Glutamatergic neuron (in vitro differentiated cells): ENCODE measurements at places on chromosomes 11 and 22. TPM values are rescaled to one million over a fixed set of nuclear protein-coding genes. Genes with fewer than 3 reads are reported as not detected.
A peak's percentile ranks its signal among the peaks of the same experiment; 100 is the strongest.

Gene ZNF202
- total RNA-seq: 18.2 TPM

Gene TMEM45B
- total RNA-seq: 0.37 TPM

Gene FAM227A
- 6.3 TPM for total RNA-seq

Gene PPARA
- total RNA-seq: 1.8 TPM

Gene A4GALT
- total RNA-seq: 61.4 TPM

Gene GGTLC3
- not detected for total RNA-seq

Gene ESRRA
- 69.9 TPM for total RNA-seq

Gene KREMEN1
- total RNA-seq: 20.5 TPM

Gene NDUFV1
- 216 TPM for total RNA-seq

Gene RBMXL2
- total RNA-seq: not detected

Gene TSPAN32
- total RNA-seq: not detected

Gene GPR152
- total RNA-seq: not detected

Gene SLC25A45
- 0.25 TPM for total RNA-seq

Gene NPTXR
- total RNA-seq: 9.2 TPM

Gene ARHGEF17
- 43.3 TPM for total RNA-seq

DNA sequence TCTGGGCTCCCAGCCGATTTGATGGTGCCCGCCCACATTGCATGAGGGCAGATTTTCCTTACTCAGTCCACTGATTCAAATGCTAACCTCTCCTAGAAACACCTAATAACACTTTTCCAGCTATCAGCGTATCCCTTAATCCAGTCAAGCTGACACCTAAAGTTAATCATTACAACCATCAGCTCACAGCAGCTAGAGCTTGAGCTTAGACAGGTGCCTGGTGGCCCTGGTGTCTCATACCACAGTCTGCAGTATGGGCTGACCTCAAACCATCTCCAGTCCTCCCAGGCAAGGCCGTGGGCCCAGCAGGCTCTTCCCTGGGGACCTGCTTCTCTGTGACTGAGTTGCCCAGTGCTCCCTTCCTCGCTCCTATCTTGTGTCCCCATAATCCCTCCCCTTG lies 174.4 kb upstream of the NECTIN1 start:
- peaks cover 30% of the 10 kb centered on the region for H3K4me1 ChIP-seq
- H3K27me3 ChIP-seq: no peaks in the 10 kb centered on the region
- no peak for DNase-seq
- H3K27ac ChIP-seq: no peak overlapping the region

DNA sequence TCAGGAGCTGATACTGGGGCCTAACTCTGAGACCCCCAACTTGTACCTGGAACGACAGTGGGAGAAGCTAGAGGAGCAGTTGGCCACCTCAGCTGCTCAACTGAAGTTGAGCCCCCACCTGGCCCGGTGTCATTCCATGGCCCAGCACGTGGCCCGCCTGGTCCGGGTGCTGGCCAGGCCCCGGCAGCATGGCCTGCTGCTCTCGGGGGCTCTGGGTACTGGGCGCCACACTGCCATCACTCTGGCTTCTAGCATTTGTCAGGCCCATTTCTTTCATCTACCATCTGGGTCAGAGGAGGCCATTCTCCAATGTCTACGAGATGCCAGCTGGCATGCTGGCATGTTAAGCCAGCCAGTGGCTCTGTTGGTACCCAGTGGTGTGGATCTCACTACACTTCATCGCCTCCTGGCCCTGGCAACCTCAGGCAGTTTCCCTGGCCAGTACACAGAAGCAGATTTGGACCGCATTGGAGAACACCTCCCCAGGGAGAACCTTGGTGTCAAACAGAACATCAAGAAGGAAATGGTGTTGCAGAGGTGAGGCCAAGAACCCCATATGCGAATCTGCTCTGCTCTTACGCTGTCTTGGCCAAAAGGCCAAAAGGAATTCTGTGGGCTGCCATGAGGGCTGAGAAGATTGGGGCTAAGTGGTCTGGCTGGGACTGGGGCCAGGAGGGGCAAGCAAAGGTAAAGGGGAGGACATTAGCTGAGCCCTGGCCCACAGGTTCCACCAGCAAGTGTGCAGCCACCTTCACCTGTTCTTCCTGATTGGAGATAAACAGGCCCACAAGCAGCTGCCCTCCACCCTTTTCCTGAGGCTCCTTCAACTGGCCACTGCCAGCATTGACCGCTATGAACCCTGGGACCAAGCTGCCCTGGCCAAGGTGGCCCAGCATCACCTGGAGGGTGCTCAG lies 45.4 kb downstream of the RRP8 start:
- no peaks in the 10 kb centered on the region for H3K36me3 ChIP-seq
- no peak overlapping the region for H3K4me3 ChIP-seq
- H3K27me3 ChIP-seq: peaks cover 3% of the 10 kb centered on the region
- no peak for DNase-seq

DNA sequence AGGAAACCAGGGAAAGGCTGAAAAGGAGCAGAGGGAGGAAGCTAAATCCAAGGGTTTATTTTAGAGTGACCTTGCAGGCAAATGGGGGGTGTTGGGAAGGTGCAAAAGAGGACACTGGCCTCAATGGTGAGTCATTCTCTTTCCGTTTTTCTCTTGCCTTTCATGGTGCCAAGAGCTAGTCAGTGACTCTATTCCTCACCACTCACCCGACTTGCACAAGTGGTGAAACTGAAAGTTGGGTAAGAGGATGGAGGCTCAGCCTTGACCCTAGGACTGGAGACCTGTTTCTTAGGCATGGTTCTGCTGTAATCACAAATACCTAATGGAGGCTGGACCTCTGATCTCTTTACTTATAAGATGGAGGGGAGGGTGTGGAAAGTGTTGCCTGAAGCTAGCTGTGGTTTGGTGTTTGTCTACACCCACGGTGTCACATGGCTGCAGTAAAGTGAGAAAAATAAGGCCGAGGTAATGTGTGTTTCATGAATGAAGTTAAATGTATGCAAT lies 67.3 kb upstream of the CREB3L1 start:
- H3K4me3 ChIP-seq: no peak overlapping the region
- DNase-seq: no peak
- H3K36me3 ChIP-seq: no peaks in the 10 kb centered on the region
- H3K27me3 ChIP-seq: no peaks in the 10 kb centered on the region

DNA sequence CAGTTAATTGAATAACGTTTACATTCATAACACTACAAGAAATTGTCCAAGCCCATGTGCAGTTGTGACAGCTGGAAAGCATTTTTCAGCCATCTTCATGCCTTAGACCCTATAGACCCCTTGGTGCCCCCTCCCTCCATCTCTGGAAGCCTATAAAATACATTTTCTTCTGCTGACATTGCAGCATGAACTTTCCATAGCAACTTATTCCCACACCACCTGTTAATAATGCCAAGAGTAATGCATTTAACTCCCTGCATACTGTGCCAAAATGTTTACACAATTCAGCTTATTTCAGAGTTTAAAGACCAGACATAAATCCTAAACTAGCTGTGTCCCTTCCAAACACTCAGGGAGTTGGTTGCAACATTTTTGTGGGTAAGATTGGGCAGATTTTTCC lies 143.0 kb upstream of the ARHGAP20 start:
- H3K27me3 ChIP-seq: no peaks in the 10 kb centered on the region
- H3K4me3 ChIP-seq: no peak overlapping the region
- H3K27ac ChIP-seq: no peak overlapping the region
- DNase-seq: no peak
- H3K36me3 ChIP-seq: no peaks in the 10 kb centered on the region

DNA sequence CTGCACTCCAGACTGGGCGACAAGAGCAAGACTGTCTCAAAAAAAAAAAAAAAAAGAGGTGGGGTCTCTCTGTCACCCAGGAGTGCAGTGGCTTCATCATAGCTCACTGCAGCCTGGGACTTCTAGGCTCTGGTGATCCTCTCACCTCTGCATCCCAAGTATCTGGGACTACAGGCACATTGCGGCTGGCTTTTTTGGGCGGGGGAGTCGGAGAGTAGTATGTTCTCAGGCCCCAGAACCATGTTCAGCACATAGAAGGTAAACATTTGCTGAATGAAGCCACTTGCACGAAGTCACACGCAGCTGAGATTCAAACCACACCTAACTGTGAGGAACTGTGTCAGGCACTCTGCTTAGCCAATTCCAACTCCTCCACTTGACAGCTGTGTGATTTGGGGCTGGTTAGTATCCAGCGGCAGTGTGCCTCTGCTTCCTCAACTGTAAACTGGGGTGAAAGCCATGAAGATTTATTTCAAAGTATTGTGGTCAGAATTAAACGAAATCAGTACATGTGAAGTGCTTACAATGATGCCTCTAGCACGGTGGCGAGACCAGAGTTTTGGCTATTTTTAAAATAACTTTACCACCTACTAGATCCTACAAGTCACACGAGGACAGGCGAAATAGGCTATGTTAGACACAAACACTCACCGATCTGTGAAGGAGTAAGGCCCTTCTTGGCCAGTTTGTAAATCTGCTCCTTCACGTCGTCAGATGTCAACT lies 789 bp downstream of the RPS13 start:
- peaks cover 7% of the 10 kb centered on the region for H3K4me1 ChIP-seq
- no peak for DNase-seq
- peak overlapping the region; percentile 97 for H3K27ac ChIP-seq
- H3K4me3 ChIP-seq: peak overlapping the region; percentile 97

DNA sequence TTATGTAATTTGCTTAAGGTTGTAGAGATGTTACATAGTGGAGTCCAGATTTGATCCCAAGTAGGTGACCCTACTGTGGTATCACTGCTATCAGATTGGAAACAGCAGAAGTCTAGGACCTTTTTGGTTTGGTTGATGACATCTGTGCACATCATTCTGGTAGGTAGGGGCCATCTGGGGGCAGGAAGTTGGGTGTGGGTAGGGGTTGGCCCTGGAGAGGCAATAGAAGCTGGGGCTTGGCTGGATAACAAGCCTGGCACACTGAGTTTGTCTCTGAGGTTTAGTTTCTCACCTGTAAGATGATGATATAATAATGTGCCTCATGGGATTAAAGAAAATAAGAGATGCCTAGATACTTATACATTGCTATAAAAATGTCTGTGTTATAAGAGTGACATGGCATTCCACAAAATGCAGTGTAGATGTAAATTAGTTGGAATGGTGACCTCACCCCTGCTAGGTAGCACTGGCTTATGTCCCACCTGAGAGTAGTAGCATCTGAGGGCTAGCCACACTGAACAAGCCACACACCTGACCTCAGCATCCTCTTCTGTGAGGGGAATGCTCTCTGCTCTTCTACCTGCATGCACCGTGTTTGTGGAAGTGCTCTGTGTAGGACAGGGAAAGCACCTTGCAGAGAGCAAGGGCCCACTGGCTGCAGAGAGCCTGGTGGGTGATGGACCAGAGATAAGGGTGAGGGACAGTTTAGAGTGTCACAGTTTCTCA lies 36.9 kb downstream of the PTPRJ start:
- DNase-seq: no peak
- peaks cover 5% of the 10 kb centered on the region for H3K27me3 ChIP-seq
- peaks cover 10% of the 10 kb centered on the region for H3K4me1 ChIP-seq
- no peak overlapping the region for H3K27ac ChIP-seq
- no peak overlapping the region for H3K4me3 ChIP-seq
- no peaks in the 10 kb centered on the region for H3K36me3 ChIP-seq

DNA sequence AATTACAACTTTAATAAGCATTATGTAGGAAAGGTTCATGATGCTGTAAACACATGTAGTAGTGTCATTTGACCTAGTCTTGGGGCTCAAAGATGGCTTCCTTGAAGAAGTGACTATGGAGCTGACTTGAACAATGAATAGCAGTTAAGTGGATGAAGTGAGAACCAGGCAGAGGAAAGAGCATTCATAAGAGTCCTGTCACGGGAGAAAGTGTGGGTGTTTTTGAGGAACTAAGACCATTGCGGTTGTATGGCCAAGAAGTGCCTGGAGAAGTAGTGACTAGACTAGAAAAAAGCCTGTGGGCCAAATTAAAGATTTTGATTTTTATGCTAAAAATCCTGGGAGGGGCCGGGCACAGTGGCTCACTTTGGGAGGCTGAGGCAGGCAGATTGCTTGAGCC lies 7.2 kb upstream of the IL18BP start:
- no peak overlapping the region for H3K27ac ChIP-seq
- DNase-seq: no peak
- H3K36me3 ChIP-seq: no peaks in the 10 kb centered on the region
- no peaks in the 10 kb centered on the region for H3K27me3 ChIP-seq

- no peak overlapping the region for H3K4me3 ChIP-seq
- H3K4me1 ChIP-seq: no peaks in the 10 kb centered on the region
- peaks cover 6% of the 10 kb centered on the region for H3K27me3 ChIP-seq
- H3K36me3 ChIP-seq: peaks cover 4% of the 10 kb centered on the region
These were observed 39.8 kb downstream of the KCNJ1 start for GRCh38 chr11:128827191-128827893.

GRCh38 chr11:3109921-3110706 lies 52.9 kb upstream of the CARS1 start:
- no peak overlapping the region for H3K27ac ChIP-seq
- DNase-seq: peak; percentile 37
- H3K36me3 ChIP-seq: peaks cover 32% of the 10 kb centered on the region
- no peaks in the 10 kb centered on the region for H3K4me1 ChIP-seq
- H3K27me3 ChIP-seq: peaks cover 19% of the 10 kb centered on the region
- no peak overlapping the region for H3K4me3 ChIP-seq

DNA sequence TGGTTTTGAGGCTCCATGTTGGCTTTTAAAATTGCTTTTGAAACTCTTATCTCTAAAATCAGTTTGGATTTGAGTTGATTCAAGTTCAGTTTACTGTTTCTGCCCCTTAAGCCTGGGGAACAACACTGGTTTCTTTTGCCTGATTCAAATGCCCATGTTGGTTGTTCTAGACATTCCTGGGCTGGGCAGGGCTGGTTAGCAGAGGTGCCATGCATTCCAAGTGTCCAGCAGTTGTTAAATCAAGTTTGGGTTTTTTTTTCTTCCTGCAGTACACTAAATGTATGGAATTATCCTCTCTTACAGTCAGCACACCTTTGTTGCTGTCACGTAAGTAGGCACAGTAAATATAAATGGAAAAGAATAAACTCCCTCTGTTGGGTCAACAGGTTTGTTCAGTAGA lies 67.2 kb upstream of the MTMR2 start:
- H3K36me3 ChIP-seq: no peaks in the 10 kb centered on the region
- H3K4me3 ChIP-seq: no peak overlapping the region
- peaks cover 2% of the 10 kb centered on the region for H3K4me1 ChIP-seq
- H3K27me3 ChIP-seq: no peaks in the 10 kb centered on the region

GRCh38 chr11:954392-955153 lies 28.9 kb downstream of the AP2A2 start:
- peak overlapping the region; percentile 68 for H3K4me3 ChIP-seq
- H3K36me3 ChIP-seq: peaks cover 4% of the 10 kb centered on the region
- H3K4me1 ChIP-seq: peaks cover 56% of the 10 kb centered on the region
- H3K27me3 ChIP-seq: peaks cover 15% of the 10 kb centered on the region
- no peak for DNase-seq
- peak overlapping the region; percentile 86 for H3K27ac ChIP-seq

DNA sequence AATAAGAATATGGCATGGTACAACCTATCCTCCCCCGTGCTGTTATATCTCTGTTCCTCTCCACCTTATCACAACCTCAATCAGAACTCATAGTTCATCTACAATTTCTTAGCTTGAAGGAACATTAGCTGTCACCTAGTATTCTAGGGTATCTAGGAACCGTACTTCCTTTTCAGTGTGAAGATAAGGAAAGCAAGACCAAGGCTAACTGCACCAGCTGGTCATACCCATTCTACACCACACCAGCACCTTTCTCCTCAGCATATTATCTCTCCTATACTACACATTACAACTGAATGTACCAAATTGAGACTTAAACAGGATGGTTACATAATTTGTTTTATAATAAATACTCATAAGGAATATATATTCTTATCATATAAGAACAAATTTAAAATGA lies 73.1 kb downstream of the ARHGAP32 start:
- H3K4me3 ChIP-seq: no peak overlapping the region
- no peak for DNase-seq
- H3K36me3 ChIP-seq: no peaks in the 10 kb centered on the region
- peaks cover 9% of the 10 kb centered on the region for H3K4me1 ChIP-seq
- peaks cover 2% of the 10 kb centered on the region for H3K27me3 ChIP-seq

- peaks cover 14% of the 10 kb centered on the region for H3K4me1 ChIP-seq
- no peaks in the 10 kb centered on the region for H3K27me3 ChIP-seq
- H3K36me3 ChIP-seq: no peaks in the 10 kb centered on the region
- no peak overlapping the region for H3K4me3 ChIP-seq
These were observed 56.2 kb downstream of the SOX6 start for GRCh38 chr11:16299884-16300782.
